ENCODE measurements at places on chromosomes 4 and X.

DNA sequence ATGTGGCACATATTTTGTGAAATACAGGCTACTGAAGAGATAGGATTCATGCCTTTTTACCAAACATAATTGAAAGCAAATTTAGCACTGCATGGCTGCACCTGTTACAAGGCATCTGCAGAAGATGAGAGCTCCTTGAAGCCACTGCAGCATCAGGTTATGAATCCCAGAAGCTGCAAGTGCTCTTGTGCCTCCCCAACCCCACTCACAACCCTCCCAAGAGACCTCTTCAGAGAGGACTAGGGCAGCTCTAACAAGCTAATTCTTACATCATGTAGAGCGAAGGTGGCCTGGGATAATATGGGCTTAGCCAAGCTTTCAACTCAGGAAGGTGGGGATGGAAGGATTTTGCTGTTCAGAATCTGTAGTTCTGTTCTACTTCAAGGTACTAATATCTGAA is 27.2 kb downstream of the MFAP3L start:
- no peak for DNase-seq

DNA sequence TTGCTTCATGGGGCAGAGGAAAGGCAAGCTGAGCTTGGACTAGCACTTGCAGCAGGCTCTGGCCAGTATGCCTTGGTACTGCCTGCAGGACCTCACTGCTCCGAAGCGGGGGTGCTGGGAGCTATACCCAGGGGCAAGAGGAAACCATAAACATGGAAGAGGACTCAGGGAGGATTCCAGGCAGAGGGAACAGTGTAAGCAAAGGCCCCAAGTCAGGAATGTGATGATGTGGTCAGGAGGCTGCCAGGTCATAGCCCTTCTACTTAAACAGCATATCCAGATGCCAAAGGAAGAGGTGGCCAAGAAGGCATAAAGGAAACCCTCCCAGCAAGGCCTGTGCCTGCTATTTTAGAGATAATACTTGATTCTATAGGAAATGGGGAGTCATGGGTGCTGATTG is 31.1 kb downstream of the RAB40AL start:
- no peak for DNase-seq

GRCh38 chrX:71563921-71564320 is 14.3 kb upstream of the GCNA start:
- no peak for DNase-seq

DNA sequence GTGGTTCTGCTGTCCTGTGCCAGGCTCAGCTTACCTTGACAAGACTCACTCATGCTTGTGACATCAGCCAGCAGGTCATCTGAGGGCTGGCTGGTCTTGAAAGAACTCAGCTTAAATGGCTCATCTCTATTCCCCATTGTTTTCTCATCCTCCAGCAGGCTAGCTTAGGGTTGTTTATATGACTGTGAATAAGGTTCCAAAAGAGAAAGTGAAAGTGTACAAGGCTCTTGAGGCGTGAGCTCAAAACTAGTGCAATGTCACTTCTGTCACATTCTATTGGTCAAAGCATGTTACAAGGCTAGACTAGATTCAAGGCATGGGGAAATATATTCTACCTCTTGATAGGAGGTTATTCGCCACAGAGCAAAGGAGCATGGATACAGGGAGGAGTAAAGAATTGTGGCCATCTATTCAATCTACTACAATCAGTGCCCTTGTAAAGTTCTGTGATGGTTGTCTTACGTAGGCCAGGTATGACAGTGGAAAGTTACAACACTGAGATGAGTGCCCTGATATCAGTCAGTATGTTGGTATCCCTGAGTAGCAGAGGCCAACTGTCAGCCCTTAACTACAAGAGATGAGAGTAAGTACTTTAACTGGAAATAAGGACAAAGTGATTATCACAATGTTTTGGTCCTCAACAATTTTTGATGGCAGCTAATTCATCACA is 19.8 kb upstream of the TMLHE start:
- DNase-seq: no peak

GRCh38 chr4:7651461-7651921 is 216.8 kb upstream of the PSAPL1 start:
- no peak for DNase-seq

DNA sequence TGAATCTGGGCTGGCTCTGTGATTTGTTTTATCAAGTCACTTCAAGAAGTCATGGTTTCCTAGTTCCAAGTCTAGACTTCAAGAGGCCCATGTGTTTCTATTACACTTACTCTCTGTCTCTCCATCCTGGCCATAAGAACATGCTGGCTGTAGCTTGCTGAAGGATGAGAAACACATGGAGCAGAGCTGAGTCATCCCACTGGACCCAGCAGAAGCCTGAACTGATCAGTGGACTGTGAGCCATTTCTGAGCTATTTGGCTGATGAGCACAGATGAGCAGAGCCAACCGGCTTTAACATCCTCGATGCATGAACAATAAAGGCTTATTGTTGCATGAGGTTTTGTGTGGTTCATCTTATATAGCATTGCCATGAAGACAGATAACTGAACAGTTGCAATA is 290.6 kb upstream of the BOD1L1 start:
- DNase-seq: no peak

DNA sequence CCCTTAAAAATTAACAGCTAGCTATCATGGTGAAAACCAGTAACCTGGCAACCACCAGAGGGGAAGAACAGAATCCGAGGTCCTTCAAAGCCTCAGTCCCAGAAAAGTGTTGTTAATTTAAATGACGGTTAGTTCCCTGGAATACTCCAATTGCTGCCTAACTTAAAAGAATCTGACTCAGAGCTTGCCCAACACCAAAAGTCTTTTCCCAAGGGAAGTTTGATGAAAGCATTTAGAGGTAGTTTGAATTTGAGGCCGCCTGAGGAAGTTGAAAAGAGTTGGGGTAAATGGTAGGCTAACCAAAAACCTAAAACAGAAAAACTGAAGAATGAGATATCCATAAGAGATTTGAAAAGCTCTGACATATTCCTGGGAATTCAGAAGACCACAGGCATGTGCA is 46.6 kb downstream of the IL13RA2 start:
- no peak for DNase-seq

All from activated T-cell treated with anti-CD3 and anti-CD28 coated beads for 4 hours (primary cell).